Activated CD4-positive, CD25-positive, alpha-beta regulatory T cell treated with anti-CD3 and anti-CD28 coated beads, Interleukin-2, amount 50 U/mL, for 24 hours (primary cell): ENCODE measurements at places on chromosomes 4 and X.

DNA sequence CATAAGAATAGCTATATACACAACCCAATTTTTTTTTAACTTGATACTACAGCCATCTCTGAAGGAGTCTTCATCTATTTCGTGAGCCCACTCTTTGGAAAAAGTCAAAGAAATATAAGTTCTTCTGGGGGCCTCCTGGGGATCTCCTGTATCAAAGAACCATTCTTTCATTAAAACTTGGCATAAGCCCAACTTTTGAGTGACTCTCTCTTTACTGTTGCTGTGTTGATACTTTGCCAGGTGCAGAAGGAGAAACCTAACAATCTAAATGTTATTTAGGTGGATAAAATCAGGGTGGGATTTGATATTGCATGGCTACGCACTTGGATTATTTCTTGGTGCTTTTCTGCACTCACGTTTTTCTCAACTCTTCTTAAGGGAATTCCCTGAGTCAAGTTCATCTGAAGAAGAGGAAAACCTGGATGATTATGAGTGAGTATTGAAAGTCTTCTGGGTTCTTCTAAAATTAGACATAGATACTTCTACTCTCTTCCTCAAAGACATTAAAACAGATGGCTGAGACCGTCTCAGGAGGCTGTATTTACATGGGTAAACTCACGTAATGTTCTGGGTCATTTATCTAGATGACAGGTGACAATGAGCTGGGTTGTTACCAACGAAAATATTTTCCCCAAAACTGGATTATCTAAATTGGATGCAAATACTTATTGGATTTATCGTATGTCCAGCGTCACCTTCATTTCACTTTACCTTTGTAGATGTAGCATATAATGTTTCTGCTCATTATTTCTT, 25.2 kb downstream of the BMX start:
- ATAC-seq = no peak

- no peak for ATAC-seq
Measured at GRCh38 chrX:70026851-70027200, 22.9 kb downstream of the AWAT2 start.

GRCh38 chr4:114226968-114227760, 247.7 kb upstream of the ARSJ start:
- no peak for ATAC-seq

GRCh38 chr4:1047106-1047975, 35.9 kb downstream of the FGFRL1 start:
- ATAC-seq = no peak

GRCh38 chrX:68396953-68397352, 36.3 kb downstream of the OPHN1 start:
- no peak for ATAC-seq

DNA sequence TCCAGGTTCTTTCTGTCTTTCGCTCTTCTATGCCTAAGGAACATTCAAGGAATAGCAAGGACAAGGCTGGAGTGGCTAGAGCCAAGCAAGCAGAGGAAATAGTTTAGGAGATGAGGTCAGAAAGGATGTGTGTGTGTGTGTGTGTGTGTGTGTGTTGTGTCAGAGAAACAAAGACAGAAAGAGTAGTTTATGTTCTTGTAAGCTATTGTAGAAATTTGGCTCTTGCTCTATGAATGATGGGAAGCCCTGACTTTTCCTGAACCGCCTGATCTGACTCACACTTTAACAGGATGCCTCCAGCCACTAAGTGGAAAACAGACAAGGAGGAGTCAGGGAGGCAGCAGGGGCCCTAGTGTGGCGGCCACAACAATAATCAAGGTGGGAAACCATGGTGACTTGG, 39.7 kb downstream of the LGI2 start:
- no peak for ATAC-seq

GRCh38 chrX:53321230-53321942, 40.0 kb upstream of the IQSEC2 start:
- peak; percentile 52 for ATAC-seq

DNA sequence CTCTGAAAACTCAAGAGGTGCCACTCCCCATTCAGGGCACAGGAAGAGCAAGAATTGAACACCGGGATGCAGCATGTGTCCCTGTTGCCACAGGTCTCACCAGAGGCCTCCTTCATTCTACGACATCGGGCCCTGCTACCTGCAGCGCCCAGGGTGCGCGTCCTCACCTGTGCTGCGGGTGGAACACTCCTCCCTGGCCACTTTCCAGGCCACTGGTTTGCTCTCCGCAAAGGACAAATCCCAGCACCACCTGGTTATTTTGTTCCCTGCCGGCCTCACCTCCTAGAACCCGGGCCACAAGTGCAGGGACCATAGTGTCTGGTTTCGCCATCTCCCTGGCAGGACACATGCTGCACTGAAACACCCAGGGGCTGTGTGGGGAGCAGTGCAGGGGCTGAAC, 14.3 kb upstream of the FAM3A start:
- ATAC-seq = no peak

GRCh38 chrX:40792433-40792832, 57.1 kb upstream of the MED14 start:
- ATAC-seq = no peak

DNA sequence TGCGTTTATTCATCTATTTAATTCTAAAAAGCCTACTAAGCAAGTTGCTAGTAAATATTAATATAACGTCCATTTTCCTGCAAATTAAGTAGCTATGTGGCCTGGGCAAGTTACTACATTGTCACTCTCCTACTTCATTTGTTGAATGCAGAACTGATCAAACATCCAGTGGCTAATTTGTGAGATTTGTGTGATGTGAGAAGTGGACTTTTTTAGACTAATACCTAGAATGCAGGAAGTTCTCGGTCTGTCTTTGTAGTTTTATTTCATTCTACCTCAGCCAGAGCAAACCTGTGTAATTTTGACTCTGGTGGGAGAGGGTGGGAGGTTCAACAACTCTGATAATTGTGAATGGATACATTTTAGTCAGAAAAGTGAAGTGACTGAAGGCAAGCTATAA, 840 bp downstream of the GUF1 start:
- ATAC-seq = peak; percentile 6

DNA sequence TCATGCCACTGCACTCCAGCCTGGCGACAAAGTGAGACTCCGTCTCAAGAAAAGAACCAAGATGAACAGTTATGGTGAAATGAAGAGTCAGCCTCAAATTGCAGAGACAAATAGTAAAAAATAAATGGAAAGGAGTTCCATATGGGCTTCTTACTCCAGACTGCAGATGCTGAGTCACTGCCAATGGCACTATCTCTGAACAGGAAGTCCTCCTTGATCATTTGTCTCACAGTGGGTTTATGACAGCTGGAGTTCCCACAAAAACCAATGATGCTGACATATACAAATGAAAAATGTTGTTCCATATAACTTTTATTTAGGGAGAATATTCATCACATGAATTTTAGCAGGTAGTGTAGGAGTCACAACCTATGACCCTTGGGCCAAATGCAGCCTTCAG, 631.6 kb downstream of the PCDH18 start:
- no peak for ATAC-seq

GRCh38 chr4:169307576-169307975, 36.8 kb upstream of the SH3RF1 start:
- no peak for ATAC-seq

DNA sequence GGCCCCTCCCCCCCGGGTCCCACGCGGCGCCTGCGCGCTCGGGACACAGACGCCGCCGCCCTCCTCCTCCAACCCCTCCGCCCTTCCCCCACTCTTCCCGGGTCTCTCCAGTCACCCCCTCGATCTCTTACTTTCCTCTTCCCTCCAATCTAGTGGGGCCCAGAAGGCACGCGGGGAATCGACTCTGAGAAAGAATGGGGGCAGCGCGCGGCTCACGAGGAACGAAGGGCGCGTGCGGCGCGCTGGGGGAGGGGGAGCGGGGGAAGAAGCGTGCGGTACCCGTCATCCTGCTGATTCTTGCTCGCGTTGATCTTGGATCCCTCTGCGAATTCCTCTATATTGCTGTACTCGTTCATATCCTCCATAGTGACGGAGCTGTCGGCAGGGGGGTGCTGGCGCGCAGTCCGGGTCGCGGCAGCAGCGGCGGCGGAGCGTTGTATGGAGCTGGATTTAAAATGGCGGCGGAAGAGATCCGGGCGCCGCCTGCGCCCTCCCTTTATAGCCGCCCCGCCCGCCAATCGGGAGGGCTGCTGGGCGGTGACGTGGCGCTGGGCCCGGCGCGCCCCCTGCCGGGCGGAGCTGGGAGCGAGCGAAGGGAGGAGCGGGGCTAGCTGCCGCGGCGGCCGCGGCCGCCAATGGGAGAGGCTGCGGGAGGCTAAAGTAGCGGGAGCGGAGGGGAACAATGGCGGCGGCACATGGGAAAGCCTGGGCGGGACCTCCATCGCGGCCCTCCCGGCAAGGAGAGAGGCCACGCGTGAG, 1.1 kb downstream of the HNRNPDL start:
- ATAC-seq = peak; percentile 54

- ATAC-seq = no peak
Measured at GRCh38 chr4:113232194-113232593, 182.7 kb downstream of the ANK2 start.

DNA sequence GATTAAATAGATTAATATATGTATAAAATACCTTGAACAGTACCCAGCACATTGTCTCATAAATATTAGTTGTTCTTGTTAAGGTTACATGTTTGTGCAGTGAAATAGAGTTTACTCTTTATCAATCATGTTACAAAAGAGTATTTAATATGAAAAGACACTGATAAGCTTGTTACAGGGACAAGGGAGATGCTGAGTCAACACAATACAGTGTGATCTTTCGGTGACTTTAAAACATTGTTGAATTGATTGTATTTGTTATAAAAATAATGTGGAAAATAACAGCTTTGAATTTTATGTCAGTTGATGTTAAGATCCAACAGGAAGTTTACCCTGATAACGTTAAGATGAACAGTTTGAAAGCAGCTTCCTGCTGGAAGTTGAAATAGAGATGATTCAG, 1.4 kb upstream of the WDR13 start:
- no peak for ATAC-seq

DNA sequence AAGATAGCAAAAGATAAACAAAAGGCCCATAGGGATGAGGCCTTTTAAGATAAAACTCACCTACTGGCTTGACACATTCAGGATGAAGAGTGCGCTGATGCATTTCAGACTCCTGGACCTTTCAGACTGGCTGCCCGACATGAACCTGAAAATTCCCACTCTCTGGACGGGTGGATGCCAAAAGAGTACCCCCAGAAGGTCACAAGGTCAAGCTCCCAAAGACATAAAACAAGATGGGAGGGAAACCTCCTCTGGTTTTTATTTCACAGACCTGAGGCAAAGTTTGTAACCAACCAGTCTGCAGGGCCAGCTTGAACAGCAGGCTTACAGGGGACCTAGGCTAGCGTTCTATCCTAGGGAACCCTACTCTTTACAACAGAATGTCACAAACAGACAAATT, 123.2 kb upstream of the GC start:
- no peak for ATAC-seq

DNA sequence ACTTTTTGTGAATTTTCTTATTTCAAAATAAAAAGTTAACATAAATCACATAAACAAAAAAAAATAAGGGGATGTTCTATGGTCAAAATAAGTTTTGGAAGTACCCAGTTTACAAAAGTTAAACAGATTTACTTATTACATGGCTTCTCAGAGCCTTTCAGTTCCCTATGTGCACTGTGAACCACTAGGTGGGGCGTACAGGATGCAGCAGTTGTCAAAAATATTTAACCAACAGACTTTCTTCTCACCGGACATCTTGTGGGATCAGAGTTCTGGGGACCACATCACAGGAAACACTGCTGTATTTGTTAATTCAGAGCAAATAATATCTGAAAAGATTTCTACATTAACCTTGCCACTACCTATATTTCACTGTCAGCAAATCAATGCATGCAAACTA, 74.1 kb downstream of the SMARCA1 start:
- no peak for ATAC-seq

DNA sequence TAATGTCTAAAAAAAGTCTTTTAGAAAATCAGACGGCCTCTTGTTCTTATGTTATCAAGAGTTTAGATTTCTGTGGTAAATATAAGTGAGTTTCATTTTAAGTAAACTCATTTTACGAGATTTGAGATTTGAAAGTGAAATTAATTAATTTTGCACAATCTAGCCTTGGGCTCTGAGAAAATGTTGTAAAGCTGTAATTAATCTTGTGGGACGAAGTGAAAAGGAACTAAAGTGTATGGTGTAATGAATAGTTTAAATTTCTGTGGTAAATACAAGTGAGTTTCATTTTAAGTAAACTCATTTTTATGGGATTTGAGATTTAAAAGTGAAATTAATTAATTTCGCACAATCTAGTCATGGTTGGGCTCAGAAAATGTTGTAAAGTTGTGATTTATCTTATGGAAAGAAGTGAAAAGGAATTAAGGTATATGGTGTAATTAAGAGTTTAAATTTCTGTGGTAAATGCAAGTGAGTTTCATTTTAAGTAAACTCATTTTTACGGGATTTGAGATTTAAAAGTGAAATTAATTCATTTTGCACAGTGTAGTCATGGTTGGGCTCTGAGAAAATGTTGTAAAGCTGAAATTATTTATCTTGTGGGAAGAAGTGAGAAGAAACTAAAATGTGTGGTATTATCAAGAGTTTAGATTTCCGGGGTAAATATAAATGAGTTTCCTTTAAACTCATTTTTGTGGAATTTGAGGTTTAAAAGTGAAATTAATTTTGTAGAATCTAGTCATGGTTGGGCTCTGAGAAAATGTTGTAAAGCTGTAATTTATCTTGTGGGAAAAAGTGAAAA, 1.6 kb downstream of the SCML1 start:
- ATAC-seq = peak; percentile 16

DNA sequence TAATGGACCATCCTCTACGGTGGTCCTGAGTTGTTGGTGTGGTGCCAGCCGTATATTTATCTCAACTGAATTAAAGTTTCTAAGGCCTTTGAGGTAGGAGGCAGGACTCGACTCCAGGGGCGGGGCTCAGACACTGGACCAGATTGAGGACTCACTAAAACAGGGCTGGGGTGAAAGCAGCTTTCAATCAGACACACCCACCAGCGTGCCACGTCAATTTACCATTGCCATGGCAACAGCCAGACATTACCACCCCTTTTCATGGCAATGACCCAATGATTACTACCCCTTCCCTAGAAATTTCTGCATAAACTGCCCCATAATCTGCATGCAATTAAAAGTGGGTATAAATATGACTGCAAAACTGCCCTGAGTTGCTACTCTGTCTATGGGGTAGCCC, 6.7 kb upstream of the TLR1 start:
- ATAC-seq = no peak

- no peak for ATAC-seq
Measured at GRCh38 chr4:149296084-149296483, 519.6 kb downstream of the IQCM start.

DNA sequence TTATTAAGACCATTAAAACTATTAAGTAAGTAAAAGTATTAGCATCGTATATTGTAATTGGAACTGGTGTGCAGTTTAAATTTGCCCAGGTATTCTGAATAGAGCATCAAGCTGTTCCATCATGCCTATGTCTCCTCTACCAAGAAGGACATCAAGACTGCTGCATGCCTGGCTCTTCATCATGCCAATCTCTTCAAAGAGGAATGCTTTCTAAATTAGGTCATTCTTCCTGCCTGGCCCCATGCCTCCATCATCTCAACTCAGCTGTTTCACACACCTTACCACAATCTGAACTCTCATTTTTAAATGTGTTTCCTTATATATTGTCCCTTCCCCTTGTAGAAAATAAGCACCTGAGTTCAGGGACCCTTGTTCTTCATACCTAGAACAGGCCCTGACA, 270.5 kb upstream of the PPARGC1A start:
- ATAC-seq = no peak
